NCI-H1417 treated with DMSO at 0.1 percent for 48 hours (cell line): ENCODE measurements at places on chromosomes 1 and 21.

DNA sequence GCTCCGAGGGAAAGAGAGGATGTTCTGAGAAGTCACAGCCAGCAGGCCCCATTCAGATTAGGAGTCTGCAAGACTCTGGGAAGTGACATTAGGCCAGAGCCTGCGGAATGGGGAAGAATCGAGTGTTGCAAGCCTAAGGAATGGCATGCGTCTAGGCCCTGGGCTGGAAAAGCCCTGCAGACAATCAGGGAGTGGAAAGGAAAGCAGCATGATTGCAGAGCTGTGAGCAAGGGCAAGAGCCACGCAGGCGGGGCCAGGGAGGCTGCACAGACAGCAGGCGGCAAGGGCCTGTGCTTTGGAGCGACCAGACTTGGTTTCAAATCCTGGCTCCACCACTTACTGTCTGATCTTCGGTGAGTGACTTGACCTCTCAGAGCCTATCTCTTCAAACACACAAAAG lies 118.2 kb downstream of the RRAGC start:
- DNase-seq, result no peak

DNA sequence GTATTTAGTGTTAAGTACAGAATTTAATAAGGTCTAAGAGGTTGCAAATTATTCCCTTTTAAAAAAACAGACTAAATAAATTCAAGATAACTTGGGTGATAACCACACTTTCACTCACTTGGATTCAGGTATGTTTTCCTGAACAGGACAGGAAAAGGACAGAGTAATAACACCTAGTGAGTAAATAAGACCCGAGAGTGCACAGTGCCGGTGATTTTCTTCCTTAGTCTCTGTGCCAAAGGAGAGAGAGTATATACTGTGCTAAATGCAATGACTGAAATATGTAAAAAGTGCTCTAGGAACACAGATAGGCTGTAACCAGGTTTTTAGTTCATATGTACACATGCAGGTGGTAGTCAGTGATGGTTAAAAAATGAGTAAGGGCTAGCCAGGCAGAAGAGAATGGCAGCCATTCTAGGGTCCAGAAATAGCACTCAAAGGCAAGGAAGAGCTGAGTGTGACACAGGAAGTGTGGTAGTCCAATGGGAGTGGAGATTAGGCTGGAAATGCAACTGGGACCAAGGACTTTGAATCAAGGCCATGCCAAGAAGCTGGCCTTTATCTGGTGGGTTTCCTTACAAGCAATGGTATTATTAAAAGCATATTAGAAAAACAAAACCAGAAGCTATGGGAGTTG lies 58.1 kb downstream of the NRIP1 start:
- no peak for DNase-seq

DNA sequence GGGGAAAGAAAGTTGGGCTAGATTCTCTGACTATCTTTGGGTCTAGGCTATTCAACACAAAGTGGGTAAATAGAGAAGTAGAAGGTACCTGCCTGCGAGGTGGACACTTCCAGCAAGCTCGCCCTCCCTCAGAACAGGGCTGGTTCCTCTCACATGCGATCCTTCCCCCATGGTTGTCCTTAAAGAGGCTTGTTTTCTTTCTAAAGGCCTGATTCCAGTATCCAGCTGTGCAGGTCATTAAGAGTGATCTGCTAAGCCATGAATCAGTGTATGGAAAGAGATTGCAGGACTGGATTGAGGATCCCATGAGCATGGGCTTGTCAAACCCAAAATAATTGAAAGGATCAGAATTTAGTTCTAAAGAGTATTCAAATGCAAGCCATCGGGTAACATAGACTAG lies 189.0 kb downstream of the URB2 start:
- no peak for DNase-seq

DNA sequence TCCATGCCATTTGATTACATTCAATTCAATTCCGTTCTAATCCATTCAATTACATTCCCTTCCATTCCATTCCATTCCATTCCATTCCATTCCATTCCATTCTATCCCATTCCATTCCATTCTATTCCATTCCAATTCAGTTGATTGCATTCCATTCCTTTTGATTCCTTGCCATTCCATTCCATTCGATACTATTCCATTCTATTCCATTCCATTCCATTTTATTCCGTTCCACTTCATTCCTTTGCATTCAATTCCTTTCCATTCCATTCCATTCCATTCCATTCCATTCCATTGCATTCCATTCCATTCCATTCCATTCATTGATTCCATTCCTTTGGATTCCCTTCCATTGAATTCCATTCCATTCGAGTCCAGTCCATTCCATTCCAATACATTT lies 2574.0 kb upstream of the TPTE start:
- no peak for DNase-seq

DNA sequence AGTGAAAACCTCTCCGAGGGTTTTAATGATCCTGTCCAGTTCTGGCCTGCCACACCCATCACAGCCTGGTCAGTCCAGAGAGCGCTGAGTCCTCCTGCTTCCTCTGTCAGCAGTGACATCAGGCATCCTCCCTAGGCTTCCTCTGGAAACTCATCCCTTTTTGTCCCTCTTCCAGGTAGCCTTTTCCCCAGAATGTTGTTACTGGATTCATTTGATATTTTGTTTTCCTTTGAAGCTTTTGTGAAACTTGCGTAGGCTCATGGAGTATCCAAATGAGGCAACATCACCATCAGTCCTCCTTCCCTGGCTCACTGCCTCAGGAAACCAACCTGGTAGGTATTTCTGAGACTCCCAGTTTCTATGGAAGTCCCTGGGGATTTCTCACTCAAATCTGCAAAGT lies 27.0 kb upstream of the IGSF3 start:
- DNase-seq, result no peak

GRCh38 chr21:46001821-46002681 lies 20.5 kb downstream of the COL6A1 start:
- no peak for DNase-seq

GRCh38 chr1:17912491-17912890 lies 157.4 kb downstream of the ACTL8 start:
- DNase-seq, result no peak

DNA sequence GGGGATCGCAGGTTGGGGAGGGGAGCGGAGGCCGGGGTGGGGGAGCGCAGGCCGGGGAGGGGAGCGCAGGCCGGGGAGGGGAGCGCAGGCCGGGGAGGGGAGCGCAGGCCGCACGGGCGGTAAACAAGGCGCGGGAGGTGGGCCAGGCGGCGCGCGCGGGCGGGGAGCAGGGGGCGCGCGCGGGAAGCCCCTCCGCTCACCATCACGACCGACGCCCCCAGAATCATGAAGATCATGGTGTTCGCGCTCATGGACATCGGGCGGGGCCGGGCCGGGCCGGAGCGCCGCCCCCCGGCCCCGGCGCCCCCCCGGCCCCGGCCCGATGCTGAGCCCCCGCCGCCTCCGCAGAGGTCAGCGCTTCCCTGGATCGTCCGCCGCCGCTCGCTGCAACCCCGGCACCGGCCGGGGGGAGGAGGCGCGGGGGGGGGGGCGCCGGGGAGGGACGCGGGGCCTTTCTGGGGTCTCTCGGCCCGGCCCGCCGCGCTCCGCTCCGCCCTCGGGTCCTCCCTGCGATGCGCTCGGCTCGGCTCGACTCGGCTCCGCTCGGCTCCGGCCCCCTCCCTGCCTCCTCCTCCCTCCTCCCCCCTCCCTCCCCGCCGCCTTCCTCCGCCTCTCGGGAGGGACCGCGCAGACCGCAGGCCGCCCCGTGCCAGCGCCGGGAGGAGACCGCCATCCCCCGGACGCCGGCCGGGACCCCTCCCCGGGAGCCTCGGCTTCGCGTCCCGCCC lies at the start of gene TMEM240:
TSS of gene TMEM240 (minus strand) at position 535 of the 728 bp plus-strand sequence. CDS start at position 257, 278 bp downstream.
- no peak for DNase-seq
